ENCODE measurements at places on chromosomes 2 and 18.

DNA sequence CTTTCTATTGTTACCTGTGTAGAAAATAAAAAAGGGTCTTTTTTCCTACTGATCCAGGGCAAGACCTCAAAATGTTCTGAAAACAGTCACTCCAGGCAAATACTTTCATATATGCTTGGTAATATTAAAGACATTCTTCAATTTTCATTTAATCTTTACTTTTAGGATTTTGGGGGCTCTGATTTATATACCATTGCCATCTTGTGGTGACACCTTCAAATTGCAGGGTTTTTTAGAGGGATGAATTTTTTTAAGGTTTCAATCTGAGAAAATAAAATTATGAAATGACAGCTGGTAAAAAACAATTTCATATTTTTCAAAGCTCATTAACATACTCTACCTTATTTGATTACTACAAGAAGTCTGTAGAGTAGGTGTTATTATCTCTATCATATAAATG is 26.8 kb downstream of the MAPK4 start:
- no peak for DNase-seq

DNA sequence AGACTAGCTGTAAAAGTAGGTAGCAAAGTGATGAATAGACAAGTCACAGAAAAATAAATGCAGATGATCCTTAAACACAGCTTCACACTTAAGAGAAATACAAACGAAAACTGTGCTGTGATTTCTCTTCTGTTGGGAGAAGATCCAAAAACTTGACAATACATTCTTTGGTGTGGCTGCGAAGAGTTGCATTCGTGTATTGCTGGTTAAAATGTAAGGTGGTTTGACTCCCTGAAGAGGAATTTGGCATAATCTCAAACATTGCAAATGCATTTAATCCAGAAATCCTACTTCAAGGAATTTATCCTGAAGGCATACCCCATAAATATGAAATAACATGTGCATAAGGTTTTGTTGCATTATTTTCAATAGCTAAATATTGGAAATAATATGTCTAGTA is 7.1 kb downstream of the CCNYL1 start:
- DNase-seq = no peak

GRCh38 chr2:222677981-222678380 is 6.5 kb downstream of the MOGAT1 start:
- no peak for DNase-seq

DNA sequence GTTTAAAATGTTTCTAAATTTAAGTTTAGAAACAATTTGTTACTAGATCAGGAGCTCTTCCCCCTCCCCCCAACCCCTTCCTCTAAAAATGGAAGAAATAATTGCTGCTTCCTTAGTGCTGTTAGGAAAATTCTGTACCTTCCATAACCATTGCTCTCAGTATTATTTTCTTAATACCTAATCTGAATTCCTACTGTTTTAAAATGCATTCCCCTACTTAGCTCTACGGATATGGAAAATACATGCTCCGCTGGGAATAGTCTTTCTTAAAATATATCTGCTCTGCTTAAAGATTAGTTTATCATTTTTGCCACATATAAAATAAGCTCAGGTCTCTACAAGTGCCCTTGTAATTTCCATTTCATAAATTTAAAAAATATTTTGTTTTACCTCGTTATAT is 215.2 kb downstream of the TGIF1 start:
- DNase-seq = no peak

DNA sequence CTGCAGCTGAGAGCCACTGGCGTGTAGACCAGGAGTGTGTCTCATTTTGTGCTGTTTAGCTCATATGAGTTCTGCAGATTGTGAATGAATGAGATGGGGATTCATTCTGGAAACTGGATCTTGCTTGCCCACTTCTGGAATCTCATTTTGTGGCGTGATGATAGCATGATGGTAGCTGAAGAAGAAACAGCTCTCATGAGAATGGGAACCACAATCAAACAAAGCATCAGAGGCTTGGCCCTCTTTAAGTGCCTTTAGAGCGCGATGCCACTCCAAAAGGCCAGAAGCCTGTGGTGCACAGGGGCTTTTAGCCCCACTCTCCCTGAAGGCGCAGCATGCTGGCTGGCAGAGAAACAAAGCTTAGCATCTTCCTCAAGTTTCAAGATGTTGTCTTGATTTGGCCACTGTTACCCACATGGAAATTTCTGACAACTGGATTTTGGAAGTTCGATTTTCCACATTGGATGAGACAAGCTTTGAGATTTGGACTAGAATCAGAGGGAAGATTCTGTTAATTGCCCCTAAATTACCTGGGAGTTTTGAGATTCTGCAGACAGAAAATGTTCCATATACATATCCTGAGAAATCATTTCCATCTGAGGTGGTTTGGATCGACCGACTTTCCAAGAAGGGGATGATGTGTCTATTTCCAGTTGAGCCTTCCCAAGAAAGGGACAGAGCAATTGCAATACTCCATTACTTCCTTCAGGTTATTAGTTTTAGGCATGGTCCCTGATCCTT is 234.5 kb downstream of the VAPA start:
- no peak for DNase-seq

DNA sequence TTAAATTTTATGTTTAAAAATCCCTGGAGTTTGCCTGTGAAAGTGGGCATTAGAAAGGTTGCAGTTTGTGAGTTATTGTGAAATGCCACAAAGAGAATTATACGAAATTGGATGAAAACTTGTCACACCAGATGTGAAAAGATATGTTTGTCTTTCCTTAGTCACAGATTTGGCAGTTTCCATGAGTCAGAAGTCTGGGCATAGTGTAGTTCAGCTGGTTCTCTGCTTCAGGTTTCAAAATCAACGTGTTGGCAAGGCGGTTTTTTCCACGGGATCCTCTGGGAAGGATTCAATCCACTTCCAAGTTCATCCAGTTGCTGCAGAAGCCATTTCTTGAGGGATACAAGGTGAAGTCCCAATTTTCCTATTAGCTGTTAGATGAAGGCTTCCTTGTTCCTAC is 658.0 kb upstream of the CDH2 start:
- no peak for DNase-seq

- no peak for DNase-seq
Observed at GRCh38 chr2:959457-959856, 8.8 kb downstream of the SNTG2 start.

GRCh38 chr2:242054881-242055801 is 185.6 kb downstream of the RTP5 start:
- DNase-seq = peak; percentile 41

DNA sequence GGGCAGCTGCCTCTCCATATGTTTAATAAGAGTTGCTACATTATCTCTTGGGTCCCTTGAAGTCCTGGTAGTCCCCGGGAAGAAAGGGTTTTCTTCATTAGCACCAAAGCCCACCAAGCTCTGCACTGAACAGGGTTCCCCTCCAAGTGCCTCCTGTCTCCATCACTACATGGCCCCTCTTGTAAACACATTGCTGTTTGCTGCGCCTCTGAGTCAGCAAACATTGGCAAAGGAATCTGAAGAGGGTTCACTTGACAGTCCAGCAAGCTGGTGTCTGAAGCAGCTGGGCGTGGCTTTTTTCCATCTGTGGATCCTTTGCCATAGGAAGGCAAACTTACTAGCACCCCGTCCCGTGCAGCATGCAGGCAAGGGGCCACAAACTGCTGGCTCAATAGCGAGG is 82.8 kb downstream of the TEX51 start:
- DNase-seq = no peak

GRCh38 chr18:69365658-69366057 is 35.0 kb upstream of the DOK6 start:
- DNase-seq = no peak

DNA sequence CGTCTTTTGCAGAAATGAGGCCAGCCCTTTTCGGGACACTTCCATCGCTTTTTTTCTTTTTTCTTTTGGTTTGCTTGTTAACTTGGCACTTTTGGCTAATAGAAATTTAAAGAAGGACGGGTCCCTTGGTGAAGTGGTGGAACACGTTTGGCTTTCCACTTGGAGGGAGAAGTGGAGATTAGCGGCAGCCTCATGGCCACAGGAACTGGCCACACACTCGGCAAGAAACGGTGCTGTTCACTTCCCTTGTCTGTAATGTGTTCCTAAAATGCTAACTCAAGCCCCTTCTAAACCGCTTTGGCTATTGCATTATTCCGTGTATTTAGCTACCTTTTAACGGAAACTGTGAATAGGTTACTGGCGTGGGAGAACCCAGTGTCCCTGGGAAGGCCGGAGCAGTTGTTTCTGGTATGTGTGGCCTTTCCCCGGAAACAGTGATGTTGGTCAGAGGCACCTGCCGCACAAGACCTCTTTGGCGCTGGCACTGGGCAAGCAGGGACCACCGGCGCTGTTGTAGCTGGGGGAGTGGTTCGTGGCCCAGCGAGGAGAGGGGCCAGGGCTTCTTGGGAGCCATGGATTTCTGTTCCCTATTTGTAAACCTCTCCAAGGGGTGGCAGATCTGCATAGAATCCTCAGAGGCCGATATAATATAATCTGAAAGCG is 981 bp downstream of the RAMP1 start:
- DNase-seq = no peak

GRCh38 chr2:8502316-8502715 is 179.5 kb upstream of the ID2 start:
- no peak for DNase-seq

GRCh38 chr2:47782381-47782670 is 619 bp upstream of the MSH6 start:
- no peak for DNase-seq

DNA sequence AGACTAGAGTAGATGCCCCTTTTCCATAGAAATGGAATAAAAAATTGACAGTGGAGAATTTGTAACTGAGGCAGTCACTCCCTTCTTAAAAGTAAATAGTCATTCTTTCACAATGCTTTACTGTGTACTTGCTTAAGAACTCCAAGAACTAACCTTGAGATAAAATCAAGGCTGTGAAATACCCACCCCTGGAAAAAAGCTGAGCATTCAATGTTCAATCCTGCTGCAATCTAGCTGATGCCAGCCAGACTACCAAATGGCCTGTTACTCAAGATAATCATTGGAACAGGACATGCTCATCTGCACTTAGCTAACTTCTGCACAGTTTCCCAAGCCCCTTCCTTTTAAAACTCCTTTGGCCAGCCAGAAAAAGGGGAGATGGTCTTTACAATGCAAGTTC is 367.4 kb upstream of the GULP1 start:
- no peak for DNase-seq

- DNase-seq = peak; percentile 99
Observed at GRCh38 chr2:231900486-231900942, 25.7 kb downstream of the NPPC start.

GRCh38 chr2:148161909-148162435 is 141.1 kb downstream of the MBD5 start:
- DNase-seq = no peak

DNA sequence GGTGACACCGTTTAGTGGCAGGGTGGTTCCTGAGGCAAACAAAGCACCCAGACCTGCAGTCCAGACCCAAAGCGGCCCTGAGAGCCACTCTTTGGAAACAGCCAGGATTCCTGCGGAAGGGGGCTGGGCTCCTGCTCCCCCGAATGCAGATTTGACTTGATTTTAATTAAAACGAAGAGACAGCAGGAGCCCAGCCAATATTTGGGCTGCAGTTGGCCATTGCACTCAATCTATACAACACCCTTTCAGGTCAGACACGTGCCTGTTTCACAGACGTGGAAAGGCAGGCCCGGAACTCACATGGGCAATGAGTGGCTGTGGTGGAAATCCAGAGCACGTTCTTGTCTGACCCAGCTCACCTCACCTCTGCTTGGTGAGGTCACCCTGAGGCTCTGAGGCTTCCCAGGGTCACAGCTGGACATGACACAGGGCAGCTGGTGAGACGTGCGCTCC is 122.4 kb downstream of the NDUFA10 start:
- DNase-seq = no peak

DNA sequence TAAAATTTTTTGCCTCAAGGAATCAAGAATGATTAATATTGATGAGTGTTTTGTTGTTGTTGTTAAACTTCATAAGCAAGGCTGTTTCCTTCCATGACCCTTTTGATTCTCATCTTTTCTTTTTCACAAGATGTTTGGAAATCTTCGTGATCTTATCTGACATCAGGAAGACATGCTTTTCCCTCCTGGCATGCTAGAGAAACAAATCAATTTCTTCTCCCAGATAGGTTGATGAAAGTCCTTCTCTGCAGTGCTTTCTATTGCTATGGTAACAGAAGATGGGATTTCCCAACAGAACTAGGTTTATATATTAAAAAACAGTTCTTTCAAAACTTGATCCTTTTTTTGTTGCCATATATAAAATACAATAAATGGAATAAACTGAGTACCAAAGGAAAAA is 85.2 kb downstream of the EML6 start:
- DNase-seq = no peak

- no peak for DNase-seq
Observed at GRCh38 chr2:63093502-63093901, 42.9 kb downstream of the OTX1 start.

- DNase-seq = no peak
Observed at GRCh38 chr2:201639205-201639604, 4.1 kb downstream of the TMEM237 start.

- DNase-seq = peak; percentile 62
Observed at GRCh38 chr18:46334868-46335281, 230.7 kb downstream of the HAUS1 start.

DNA sequence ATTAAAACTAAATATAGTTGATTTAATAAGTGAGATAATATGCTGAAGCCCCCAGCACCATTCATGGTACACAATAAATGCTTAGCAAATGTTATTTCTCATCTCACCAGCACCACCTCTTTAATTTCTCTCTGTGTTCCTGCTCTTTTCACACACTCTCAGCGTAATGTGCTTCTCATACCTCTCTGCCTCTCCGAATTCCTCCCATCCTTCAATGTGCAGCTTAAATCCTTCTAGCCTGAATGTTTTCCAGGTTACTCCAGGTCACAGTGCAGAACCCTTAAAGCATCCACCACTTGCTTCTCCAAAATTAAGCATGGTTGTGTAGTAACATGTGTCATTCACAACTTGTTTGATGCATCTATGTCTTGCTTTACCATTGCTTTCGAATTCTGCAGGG is 119.6 kb downstream of the MCFD2 start:
- DNase-seq = no peak

GRCh38 chr2:234422273-234422732 is 74.6 kb downstream of the ARL4C start:
- DNase-seq = no peak

DNA sequence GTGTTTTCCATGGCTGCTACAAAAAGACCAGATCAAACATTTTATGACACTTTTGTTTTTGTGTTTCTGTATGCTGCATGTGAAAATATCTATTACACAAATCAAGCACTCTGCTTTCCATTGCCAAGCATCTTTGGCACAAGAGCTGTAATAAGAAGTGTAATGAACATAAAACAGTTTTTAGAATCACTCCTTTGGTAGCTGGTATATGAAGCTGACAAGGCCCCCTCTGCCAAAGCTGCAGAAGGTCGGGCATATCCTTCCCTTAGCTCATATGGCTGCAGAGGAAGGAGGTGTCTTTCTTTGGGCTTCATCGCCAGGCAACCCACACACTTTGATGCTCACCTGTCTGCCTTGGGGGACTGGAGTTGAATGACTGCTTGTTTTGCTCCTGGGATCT is 175.4 kb downstream of the TMEM247 start:
- DNase-seq = no peak
